ENCODE measurements at places on chromosomes 5 and 9. TPM values are rescaled to one million over a fixed set of nuclear protein-coding genes. Genes with fewer than 3 reads are reported as not detected.

The FYB1 gene
- total RNA-seq, result under 0.01 TPM

- peak; percentile 63 for DNase-seq
Measured at GRCh38 chr5:34959323-34959722, 30.0 kb downstream of the DNAJC21 start.

The TLX3 gene
- not detected for total RNA-seq

- DNase-seq, result no peak
Measured at GRCh38 chr9:76624391-76625048, 139.7 kb upstream of the PCA3 start.

DNA sequence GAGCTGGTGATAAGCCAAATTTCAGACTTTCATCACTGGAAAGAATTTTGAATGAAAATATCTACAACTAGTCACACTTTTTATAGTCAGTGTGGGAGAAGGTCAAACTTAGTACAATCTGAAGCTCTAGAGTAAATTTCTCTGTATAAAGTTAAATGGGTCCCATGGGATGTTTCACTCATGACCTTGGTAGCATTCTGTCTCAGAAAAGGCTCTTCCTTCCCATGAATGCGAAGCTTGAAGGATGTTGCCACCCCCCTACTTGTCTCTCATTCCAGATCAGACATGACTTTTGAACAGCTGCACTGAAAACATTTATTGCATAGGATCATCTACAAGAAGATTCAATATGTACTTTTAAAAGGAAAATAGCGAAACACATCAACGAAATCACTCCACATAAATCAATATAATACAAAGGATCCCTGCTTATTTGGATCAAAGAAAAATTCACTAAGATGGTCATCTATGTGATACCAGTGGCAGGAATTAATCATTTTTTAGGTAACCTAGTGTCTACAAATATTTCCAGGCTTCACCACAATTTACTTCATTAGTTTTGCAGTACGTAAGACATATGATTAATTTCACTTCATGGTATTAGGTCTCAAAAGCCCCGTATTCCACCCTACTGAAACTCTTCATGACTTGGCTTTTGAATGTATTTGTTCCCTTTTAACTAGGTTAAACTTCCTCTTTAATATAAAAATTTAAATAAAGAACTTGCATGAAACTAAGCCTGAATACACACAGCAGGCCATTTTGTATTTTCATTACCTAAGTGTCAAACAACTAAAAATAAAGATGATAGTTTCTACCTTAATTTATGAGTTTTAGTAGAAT lies 4.4 kb downstream of the ST8SIA4 start:
- DNase-seq, result no peak

GRCh38 chr5:95027151-95027721 lies 257.7 kb downstream of the MCTP1 start:
- DNase-seq, result peak; percentile 1

DNA sequence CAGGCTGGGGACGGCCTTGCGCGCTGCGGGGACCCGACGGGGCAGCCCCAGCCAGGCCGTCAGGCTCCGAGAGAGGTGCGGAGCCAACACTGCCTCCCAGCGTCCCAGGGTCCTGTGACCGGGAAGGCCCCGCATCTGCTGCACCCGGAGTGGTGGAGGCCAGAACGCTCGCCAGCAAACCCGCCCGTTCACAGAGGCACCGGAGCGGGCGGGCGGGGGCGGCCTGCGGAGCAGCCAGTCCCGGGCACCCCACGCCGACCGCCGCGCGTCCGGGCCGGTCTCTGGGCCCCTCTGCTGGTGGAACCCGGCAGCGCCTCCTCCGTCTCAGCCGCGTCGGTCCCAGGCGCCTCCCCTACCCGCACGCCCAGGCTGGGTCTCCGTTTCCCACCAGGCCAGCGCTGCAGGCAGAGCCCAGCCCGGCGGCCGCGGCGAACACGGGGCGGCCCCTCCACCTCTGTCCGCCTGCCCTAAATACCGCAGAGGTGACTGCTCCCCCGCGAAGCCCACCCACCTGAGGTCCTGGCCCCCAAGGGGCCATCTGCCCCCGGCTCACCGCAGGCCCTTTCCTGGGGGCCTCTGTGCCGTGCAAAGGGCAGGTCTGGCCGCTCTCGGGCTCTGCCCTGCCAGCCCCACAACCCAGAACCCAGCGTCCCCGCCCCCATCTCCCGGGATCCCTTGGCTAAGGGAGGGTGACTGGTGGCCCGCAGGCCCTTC lies 15.9 kb downstream of the EXD3 start:
- DNase-seq, result peak; percentile 86

- DNase-seq, result no peak
Measured at GRCh38 chr5:64161420-64161819, 4.2 kb upstream of the RNF180 start.

GRCh38 chr5:87627363-87627762 lies 214.6 kb upstream of the CCNH start:
- DNase-seq, result no peak

- no peak for DNase-seq
Measured at GRCh38 chr5:765948-766631, 18.4 kb downstream of the ZDHHC11B start.

- DNase-seq, result no peak
Measured at GRCh38 chr9:89756891-89757537, 152.2 kb downstream of the GADD45G start.

DNA sequence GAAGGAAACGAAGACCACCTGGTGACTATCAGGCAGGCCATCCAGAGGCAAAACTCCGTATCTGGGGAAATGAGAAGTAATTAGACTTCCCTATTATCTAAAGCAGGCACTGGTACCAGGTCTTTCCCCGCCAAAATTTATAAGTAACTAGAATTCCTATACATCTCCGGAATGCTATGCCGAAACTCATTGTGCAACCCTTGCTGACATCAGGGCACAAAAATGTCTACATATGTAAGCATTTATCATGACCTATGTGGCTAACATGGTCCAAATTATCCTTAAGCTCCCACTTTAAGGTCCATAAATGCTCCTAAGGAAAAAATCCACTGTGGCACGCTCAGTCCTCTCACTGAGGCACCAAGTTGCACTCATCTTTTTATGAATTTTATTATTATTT lies 17.8 kb downstream of the ACTL7B start:
- peak; percentile 41 for DNase-seq

DNA sequence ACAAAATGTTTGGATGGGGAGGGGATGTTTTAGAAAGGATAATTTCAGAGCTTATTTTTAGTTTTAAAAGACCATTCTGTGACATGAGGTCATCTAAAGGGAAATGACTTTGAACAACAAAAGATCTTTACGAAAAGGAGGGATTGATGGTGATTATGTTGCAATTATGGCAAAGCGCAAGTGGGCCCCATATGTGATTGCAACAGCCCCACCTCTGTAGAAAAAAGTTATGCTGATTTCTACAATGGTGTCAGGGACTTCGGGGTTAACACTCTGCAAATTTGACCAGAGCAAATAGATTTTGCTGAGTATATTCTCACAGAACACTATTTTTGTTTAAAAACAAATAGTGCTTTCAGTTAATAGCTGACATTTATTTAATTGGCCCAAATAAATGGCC lies 312.8 kb downstream of the NSG2 start:
- no peak for DNase-seq

The GHR gene
- total RNA-seq, result 1.5 TPM

- DNase-seq, result no peak
Measured at GRCh38 chr9:133602277-133602676, 6.9 kb downstream of the FAM163B start.

Measured in GM23248 (cell line).